ENCODE measurements at places on chromosomes 2 and 18. TPM values are rescaled to one million over a fixed set of nuclear protein-coding genes. Genes with fewer than 3 reads are reported as not detected.

DNA sequence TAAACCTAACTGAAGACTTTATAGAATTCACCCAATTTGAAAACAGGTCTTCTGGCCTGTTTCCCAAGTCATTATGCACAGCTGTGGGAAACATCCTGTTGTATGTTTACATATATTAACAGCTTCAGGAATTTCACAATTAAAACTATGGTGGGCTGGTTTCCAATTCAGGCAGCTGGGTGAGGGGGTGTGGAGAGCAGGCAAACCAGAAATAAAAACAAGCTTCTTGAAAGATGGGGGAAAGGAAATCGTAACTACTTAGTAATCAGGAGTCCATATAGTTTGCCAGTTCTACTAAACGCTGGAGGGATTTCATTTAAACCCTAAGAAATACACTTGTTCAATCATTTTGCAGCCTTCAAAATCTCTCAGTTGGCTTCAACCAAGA lies 22.8 kb downstream of the ATP8B1 start:
- H3K27ac ChIP-seq, result peak overlapping the region; percentile 99
- no peaks in the 10 kb centered on the region for H3K27me3 ChIP-seq
- H3K4me1 ChIP-seq, result peaks cover 4% of the 10 kb centered on the region
- no peaks in the 10 kb centered on the region for H3K36me3 ChIP-seq
- no peak for DNase-seq

- no peak overlapping the region for H3K27ac ChIP-seq
- no peaks in the 10 kb centered on the region for H3K27me3 ChIP-seq
- H3K36me3 ChIP-seq, result no peaks in the 10 kb centered on the region
- peaks cover 3% of the 10 kb centered on the region for H3K4me1 ChIP-seq
- H3K4me3 ChIP-seq, result no peak overlapping the region
These were observed 16.9 kb downstream of the PSTPIP2 start for GRCh38 chr18:46054956-46055837.

DNA sequence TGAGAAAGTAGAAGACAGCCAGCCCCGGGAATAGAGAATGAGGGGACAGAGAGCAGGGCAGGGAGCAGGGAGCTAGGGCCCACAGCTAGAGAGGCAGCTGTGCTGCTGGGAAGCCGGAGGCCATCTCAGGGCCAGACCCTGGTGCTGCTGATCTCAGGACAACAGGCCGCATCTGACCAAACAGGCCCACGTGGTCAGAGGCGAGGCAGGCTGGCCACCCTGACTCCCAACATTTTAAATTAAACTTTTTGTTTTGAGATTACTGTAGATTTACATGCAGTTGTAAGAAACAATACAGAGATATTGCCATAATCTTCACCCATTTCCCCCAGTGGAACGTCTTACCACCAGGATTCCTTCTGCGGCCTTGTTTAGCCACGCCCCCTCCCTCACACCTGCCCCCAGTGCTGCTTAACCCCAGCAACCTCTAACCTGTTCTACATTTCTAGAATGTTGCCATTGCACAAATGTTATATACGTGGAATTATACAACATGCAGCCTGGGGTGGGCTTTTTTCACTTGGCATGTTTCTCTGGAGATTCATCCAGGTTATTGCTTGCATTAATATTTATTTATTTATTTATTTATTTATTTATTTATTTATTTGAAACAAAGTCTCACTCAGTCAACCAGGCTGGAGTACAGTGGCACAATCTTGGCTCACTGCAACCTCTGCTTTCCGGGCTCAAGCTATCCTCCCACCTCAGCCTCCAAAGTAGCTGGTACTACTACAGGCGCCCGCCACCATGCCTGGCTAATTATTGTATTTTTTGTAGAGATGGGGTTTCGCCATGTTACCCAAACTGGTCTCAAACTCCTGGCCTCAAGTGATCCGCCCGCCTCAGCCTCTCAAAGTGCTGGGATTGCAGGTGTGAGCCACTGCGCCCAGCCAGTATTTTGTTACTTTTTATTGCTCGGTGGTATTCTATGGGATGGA lies 48.6 kb upstream of the GPR17 start:
- no peaks in the 10 kb centered on the region for H3K36me3 ChIP-seq
- no peaks in the 10 kb centered on the region for H3K4me1 ChIP-seq
- DNase-seq, result peak; percentile 38
- H3K27me3 ChIP-seq, result no peaks in the 10 kb centered on the region
- H3K4me3 ChIP-seq, result no peak overlapping the region
- H3K27ac ChIP-seq, result no peak overlapping the region

GRCh38 chr18:22086973-22087372 lies 82.4 kb upstream of the GATA6 start:
- H3K36me3 ChIP-seq, result no peaks in the 10 kb centered on the region
- no peaks in the 10 kb centered on the region for H3K4me1 ChIP-seq
- no peaks in the 10 kb centered on the region for H3K27me3 ChIP-seq
- no peak for DNase-seq

CDH20 gene
- not detected for total RNA-seq

GRCh38 chr2:48587961-48588360 lies 29.7 kb upstream of the GTF2A1L start:
- no peak overlapping the region for H3K4me3 ChIP-seq
- DNase-seq, result no peak
- no peaks in the 10 kb centered on the region for H3K27me3 ChIP-seq
- H3K36me3 ChIP-seq, result no peaks in the 10 kb centered on the region

Data from aorta (tissue), 5 donors.